ENCODE measurements at places on chromosomes 7 and 10. TPM values are rescaled to one million over a fixed set of nuclear protein-coding genes. Genes with fewer than 3 reads are reported as not detected.
A peak's percentile ranks its signal among the peaks of the same experiment; 100 is the strongest.

CALHM3 gene
- not detected for total RNA-seq

CALHM2 gene
- 4.8 TPM for total RNA-seq

FAM24B gene
- total RNA-seq, result 12.8 TPM

NEUROG3 gene
- total RNA-seq, result 0.20 TPM

ATOH7 gene
- not detected for total RNA-seq

ZNF273 gene
- total RNA-seq, result 9.8 TPM

CFAP43 gene
- not detected for total RNA-seq

SKIDA1 gene
- 0.54 TPM for total RNA-seq

- H3K4me1 ChIP-seq, result no peaks in the 10 kb centered on the region
- no peak for DNase-seq
- no peaks in the 10 kb centered on the region for H3K27me3 ChIP-seq
These were observed 158.3 kb upstream of the ZMIZ1 start for GRCh38 chr10:78910476-78910875.

- peak overlapping the region; percentile 65 for H3K27ac ChIP-seq
- H3K27me3 ChIP-seq, result no peaks in the 10 kb centered on the region
- peaks cover 17% of the 10 kb centered on the region for H3K4me1 ChIP-seq
- no peaks in the 10 kb centered on the region for H3K36me3 ChIP-seq
These were observed 128.3 kb downstream of the GATA3 start for GRCh38 chr10:8182806-8183205.

GRCh38 chr10:8072211-8072610, 17.7 kb downstream of the GATA3 start:
- H3K27ac ChIP-seq, result no peak overlapping the region
- no peaks in the 10 kb centered on the region for H3K27me3 ChIP-seq
- H3K4me1 ChIP-seq, result peaks cover 49% of the 10 kb centered on the region

DNA sequence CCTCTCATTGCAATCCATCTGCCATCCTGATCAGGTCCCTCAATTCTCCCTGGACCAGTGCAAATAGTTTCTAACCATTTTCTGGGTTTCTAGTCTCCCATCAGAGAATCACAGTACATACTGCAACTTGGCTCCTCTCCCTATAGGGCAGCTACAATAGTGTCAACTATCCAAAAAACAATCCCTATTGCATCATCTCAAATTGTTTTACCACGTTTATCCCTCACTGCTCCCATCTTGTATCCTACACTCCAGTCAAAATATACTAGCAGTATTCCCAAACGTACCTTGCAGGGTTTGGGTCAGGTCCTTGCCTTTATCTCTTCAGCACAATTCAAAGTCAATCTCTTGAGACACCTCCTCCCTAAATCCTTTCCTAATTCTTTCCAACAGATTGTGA, 23.6 kb downstream of the ASB15 start:
- H3K36me3 ChIP-seq, result no peaks in the 10 kb centered on the region
- H3K27me3 ChIP-seq, result no peaks in the 10 kb centered on the region
- H3K27ac ChIP-seq, result no peak overlapping the region
- DNase-seq, result no peak
- H3K4me1 ChIP-seq, result no peaks in the 10 kb centered on the region

GRCh38 chr10:132263866-132264265, 43.9 kb downstream of the STK32C start:
- H3K27me3 ChIP-seq, result no peaks in the 10 kb centered on the region
- H3K27ac ChIP-seq, result no peak overlapping the region
- H3K36me3 ChIP-seq, result no peaks in the 10 kb centered on the region
- H3K4me1 ChIP-seq, result peaks cover 9% of the 10 kb centered on the region

GRCh38 chr7:156578578-156578940, 62.0 kb upstream of the RNF32 start:
- H3K4me3 ChIP-seq, result no peak overlapping the region
- H3K4me1 ChIP-seq, result no peaks in the 10 kb centered on the region
- H3K27ac ChIP-seq, result no peak overlapping the region
- peaks cover 21% of the 10 kb centered on the region for H3K27me3 ChIP-seq
- DNase-seq, result no peak

- H3K4me3 ChIP-seq, result no peak overlapping the region
- peaks cover 3% of the 10 kb centered on the region for H3K4me1 ChIP-seq
- no peaks in the 10 kb centered on the region for H3K36me3 ChIP-seq
- no peak overlapping the region for H3K27ac ChIP-seq
- peaks cover 71% of the 10 kb centered on the region for H3K27me3 ChIP-seq
These were observed 1.4 kb downstream of the PODXL start for GRCh38 chr7:131554880-131555516.

DNA sequence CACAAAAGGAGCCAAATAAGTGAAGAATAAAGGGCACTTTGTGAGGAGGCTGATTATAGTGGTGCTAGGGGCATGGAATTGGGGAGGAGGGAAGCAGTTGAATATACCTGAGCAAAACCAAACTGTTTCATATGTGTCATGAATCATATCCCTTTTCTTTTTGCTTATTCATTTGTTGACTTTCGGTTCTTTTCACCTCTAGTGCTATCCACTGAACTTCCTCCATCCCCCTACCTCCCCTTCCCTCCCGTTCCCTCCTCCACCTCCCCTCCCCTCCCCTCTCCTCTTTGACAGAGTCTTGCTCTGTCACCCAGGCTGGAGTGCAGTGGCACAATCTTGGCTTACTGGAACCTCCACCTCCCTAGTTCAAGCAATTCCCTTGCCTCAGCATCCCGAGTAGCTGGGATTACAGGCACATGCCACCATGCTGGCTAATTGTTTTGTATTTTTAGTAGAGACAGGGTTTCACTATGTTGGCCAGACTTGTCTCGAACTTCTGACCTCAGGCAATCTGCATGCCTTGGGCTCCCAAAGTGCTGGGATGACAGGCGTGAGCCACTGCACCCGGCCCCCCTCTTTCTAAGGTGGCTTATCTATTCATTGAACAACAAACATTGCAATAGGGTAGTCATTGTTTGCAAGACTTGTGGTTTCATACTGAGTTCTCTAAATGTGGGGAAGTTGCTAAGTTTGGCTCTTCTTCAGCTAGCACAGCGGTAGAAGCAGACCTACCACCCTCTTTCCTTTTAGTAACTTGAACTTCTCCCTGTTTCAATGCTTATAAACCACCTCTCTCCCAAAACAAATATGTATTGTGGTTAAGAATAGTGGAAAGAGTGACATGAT, 150.4 kb upstream of the PRPS1L1 start:
- H3K4me3 ChIP-seq, result no peak overlapping the region
- H3K27me3 ChIP-seq, result peaks cover 18% of the 10 kb centered on the region
- H3K27ac ChIP-seq, result no peak overlapping the region
- H3K36me3 ChIP-seq, result no peaks in the 10 kb centered on the region
- no peak for DNase-seq

DNA sequence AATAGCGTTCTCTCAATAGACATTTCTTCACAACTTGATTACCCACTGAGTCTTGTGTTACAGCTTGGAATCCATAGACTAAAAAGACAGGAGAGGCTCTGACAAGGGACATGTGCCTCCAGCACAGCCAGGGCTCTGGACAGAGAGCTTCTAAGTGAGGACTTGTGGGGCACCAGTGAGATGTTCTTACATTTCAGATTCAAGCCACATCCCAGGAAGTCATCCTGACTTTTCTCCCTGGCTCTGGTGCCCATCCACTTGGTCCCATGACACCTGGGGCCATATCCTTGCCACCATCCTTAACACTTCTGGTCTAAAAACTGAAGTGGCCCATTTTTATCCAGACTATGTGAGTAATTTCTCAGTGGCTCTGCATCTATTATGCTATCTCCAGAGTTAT, 440.1 kb downstream of the TCERG1L start:
- H3K4me3 ChIP-seq, result no peak overlapping the region
- no peaks in the 10 kb centered on the region for H3K36me3 ChIP-seq
- no peak for DNase-seq
- peaks cover 15% of the 10 kb centered on the region for H3K27me3 ChIP-seq

GRCh38 chr7:158536871-158537515, 50.6 kb downstream of the PTPRN2 start:
- no peak for DNase-seq
- no peak overlapping the region for H3K4me3 ChIP-seq
- H3K27me3 ChIP-seq, result no peaks in the 10 kb centered on the region
- H3K27ac ChIP-seq, result no peak overlapping the region
- H3K36me3 ChIP-seq, result no peaks in the 10 kb centered on the region

DNA sequence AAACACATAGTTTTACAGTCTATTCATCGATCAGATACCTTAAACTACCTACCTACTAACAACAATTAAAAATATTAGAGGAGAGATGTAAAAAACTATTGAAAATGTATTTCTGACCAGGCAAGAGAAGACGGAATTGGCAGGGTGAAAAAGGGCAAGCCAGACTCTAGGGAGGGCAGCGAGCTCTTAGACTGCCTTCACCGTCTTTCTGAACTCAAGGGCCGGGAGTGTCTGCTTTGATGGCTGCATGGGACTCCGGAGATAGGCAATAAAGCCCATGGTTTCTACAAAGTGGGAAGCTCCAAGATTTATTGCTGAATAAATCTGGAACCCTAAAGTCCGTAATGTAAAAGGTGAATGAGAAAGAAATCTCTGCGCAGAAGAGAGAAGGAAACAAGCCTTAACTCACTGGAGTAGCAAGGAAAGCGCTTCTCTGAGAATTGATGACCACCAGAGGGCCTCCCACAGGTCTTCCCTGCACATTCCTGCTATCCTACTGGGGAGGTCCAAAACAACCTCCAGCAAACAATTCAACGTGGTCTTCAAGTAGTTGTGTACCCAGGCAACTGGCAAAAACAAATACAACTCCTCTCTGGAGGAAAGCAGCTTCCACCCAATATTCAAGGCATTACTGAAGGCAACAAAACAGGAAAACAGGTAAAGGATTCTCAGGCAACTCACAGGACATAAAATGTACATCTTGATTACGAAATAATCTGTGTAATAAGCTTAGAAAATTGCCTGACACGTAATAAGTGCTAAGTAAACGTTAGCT, 181.3 kb downstream of the SDK1 start:
- H3K4me3 ChIP-seq, result no peak overlapping the region
- no peak for DNase-seq
- H3K27ac ChIP-seq, result no peak overlapping the region
- H3K27me3 ChIP-seq, result no peaks in the 10 kb centered on the region
- peaks cover 2% of the 10 kb centered on the region for H3K4me1 ChIP-seq
- H3K36me3 ChIP-seq, result no peaks in the 10 kb centered on the region

DNA sequence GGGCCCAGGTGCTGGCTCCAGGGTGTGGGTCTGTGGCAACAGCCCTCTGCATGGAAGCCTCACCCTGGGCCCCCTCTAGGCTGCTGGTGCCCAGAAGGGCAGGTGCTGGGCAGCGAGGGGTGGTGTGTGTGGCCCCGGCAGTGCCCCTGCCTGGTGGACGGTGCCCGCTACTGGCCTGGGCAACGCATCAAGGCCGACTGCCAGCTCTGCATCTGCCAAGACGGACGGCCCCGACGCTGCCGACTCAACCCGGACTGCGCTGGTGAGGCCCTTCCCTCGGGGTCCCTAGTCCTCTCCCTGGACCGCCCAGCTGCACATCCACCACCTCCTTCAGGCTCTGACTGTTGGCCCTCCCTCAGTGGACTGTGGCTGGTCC, 18.8 kb upstream of the ZNF467 start:
- peaks cover 22% of the 10 kb centered on the region for H3K27me3 ChIP-seq
- H3K4me1 ChIP-seq, result peaks cover 3% of the 10 kb centered on the region
- no peak overlapping the region for H3K4me3 ChIP-seq
- DNase-seq, result no peak
- no peaks in the 10 kb centered on the region for H3K36me3 ChIP-seq

DNA sequence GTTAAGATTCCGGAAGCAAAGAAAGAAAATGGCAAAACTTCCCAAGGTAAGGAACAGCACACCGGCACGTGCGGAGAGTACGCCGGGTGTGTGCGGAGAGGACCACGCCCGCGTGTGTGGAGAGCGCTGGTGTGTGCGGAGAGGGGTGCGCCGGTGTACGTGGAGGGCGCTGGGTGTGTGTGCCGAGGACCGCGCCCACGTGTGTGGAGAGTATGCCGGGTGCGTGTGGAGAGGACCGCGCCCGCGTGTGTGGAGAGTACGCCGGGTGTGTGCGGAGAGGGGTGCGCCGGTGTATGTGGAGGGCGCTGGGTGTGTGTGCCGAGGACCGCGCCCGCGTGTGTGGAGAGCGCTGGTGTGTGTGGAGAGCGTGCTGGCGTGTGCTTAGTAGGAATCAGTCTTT, 48.6 kb upstream of the DPYSL4 start:
- H3K4me3 ChIP-seq, result no peak overlapping the region
- no peak for DNase-seq
- H3K27me3 ChIP-seq, result peaks cover 9% of the 10 kb centered on the region
- H3K4me1 ChIP-seq, result no peaks in the 10 kb centered on the region
- H3K27ac ChIP-seq, result no peak overlapping the region

DNA sequence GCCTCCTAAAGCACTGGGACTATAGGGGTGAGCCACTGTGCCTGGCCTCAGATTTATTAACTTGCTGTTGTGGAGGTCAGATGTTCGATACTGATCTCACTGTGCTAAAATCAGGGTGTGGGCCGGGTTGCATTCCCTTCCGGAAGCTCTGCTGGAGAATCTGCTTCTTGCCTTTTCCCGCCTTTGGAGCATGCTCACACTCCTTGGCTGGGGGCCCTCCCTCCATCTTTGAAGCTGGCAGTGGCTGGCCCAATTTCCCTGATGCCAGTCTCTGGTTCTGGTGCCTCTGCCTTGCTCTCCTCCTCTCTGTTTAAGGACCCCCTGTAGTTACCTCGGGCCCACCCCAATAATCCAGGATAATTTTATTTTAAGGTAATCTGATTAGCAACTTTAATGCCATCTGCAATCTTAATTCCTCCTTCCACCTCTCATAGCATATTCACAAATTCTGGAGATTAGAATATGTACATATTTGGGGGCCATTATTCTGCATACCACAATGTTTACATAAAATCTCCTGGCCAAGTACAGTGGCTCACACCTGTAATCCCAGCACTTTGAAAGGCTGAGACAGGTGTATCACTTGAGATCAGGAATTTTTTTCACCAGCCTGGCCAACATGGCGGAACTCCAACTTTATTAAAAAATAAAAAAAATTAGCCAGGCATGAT, 7.9 kb upstream of the PITRM1 start:
- H3K4me1 ChIP-seq, result peaks cover 7% of the 10 kb centered on the region
- DNase-seq, result no peak
- peaks cover 1% of the 10 kb centered on the region for H3K36me3 ChIP-seq
- peaks cover 14% of the 10 kb centered on the region for H3K27me3 ChIP-seq

GRCh38 chr7:150451097-150451793, 815 bp downstream of the GIMAP8 start:
- peaks cover 36% of the 10 kb centered on the region for H3K36me3 ChIP-seq
- peak overlapping the region; percentile 97 for H3K27ac ChIP-seq
- peaks cover 53% of the 10 kb centered on the region for H3K4me1 ChIP-seq
- H3K27me3 ChIP-seq, result no peaks in the 10 kb centered on the region

DNA sequence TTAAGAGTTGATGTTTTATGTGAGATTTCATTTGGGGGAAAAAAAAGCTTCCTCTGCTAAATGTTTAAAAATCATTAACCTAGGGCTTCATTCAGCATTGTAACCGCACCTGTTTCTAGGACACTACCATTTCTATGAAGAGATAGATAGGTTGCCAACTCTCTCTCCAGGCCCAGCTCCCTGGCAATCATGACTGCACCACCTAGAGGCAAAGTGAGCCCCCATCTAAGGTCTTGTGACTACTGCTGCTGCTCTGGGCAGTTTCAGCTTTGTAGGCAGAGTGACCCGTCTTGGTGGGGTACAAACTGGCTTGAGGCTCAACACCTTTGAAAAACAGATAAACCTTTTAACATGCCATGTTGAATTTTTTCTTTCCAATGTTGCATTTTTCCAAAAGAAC, 27.3 kb upstream of the MRC1 start:
- H3K36me3 ChIP-seq, result no peaks in the 10 kb centered on the region
- H3K27me3 ChIP-seq, result no peaks in the 10 kb centered on the region
- H3K4me1 ChIP-seq, result peaks cover 2% of the 10 kb centered on the region
- H3K4me3 ChIP-seq, result no peak overlapping the region

GRCh38 chr7:7772397-7772821, 54.0 kb upstream of the RPA3 start:
- H3K27me3 ChIP-seq, result no peaks in the 10 kb centered on the region
- no peak overlapping the region for H3K27ac ChIP-seq
- peaks cover 14% of the 10 kb centered on the region for H3K4me1 ChIP-seq
- peak overlapping the region; percentile 66 for H3K4me3 ChIP-seq

GRCh38 chr10:44382981-44383748, 1.7 kb downstream of the CXCL12 start:
- H3K27ac ChIP-seq, result no peak overlapping the region
- peaks cover 42% of the 10 kb centered on the region for H3K27me3 ChIP-seq
- no peaks in the 10 kb centered on the region for H3K36me3 ChIP-seq
- DNase-seq, result no peak
- no peak overlapping the region for H3K4me3 ChIP-seq
